ENCODE measurements at places on chromosomes 6 and 20.

- peak; percentile 43 for DNase-seq
These were observed 375.1 kb downstream of the ZFAND3 start for GRCh38 chr6:38194589-38194988.

DNA sequence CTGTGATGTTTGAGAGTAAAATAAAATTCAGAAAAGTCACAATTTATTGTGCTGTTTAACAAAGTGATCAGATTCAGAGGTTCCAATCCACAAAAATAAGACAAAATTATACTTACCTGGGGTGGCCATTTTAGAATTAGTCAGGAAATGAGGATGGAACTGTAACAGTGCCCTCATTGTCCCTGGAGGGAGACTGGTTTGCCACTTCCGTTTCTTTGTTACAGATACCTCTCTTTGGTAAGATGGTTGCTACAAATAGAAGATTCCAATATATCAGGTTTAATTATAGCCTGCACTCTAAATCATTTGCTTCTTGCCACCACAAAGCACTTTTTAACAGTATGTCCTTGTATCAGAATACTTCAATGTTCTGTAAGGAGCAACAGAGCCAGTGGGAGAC is 95.6 kb downstream of the CTNNBL1 start:
- DNase-seq = no peak

- DNase-seq = no peak
These were observed 172.4 kb downstream of the BCAS1 start for GRCh38 chr20:53897884-53898555.

DNA sequence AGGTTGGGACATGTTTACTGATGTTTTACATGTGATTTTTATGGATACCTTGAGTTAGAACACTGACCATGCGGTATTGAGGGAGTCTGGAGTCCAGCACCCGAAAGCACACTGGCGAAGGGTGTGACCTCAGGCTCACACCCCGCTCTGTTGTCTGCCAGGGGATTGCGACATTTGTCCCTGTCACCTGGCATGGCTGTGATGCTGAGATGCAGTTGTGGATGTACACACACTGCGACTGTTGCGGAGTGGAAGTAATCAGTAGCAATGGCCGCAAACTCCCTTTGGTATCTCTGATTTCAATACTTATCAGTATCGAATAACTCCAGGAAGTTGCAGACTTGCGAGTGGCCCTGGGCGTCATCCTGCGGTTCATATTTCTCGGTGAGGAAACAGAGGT is 43.2 kb downstream of the CDH4 start:
- no peak for DNase-seq

DNA sequence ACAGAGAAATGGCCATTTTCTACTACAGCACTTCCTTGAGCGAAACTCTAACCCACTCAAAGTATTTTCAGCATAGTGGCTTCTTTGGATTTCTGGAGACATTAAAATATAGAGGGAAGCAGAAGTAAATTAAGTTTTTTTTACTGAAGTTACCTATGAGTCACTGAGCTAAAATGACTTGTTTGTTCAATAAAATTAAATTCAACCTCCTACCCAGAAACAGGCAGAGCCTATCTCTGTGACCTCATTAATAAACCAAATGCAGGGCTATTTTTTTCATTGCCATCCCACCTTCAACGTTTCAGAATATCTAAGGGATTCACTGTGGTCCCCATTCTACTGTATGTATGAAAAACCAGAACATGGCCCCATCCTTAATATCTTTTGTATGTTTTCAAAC is 133.0 kb downstream of the MTFR2 start:
- DNase-seq = no peak

- no peak for DNase-seq
These were observed 57.9 kb downstream of the SNAI1 start for GRCh38 chr20:50040432-50041245.

DNA sequence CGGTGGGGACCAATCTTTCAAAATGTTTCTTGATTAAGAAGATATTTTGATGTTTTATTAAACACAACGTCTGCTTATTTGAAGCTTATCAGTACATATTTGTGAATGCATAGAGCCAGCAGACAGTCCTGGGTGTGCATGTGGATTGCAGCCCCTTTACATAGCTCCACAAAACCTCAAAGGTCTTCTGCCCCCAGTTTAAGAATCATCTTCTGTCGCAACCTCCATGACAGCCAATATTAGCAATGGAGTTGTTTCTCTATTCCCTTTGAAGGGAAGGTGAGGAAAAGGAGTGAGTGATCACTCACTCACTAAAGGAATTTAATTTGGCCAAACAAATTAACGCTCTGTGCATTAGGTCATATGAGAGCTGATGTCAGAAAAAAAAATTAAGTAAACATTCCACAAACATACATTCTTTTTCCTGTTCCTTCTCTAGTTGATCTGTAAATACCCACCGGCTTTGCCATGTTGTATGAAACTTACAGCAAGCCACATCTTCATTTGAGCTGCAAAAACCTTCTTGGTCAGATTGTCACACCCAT is 152.9 kb downstream of the SIM1 start:
- DNase-seq = no peak

GRCh38 chr6:159075506-159076228 is 30.9 kb upstream of the TAGAP start:
- no peak for DNase-seq

GRCh38 chr20:23441850-23442313 is 2.4 kb downstream of the CSTL1 start:
- DNase-seq = peak; percentile 88

GRCh38 chr6:1958257-1958656 is 287.1 kb downstream of the GMDS start:
- no peak for DNase-seq

DNA sequence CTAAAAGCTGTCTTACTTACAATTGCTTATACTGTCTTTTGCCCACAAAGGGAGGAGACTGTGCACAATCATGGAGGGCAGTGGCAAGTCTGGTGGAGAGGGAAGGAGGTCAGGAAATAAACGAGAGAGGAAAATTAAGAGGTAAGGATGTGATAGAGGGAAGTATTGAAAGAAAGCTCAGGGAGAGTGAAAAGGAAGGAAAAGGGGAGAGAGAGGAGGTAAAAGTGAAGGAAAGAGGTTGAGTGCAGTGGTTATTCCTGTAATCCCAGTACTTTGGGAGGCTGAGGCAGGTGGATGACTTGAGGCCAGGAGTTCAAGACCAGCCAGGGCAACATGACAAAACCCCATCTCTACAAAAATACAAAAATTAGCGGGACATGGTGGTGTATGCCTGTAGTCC is 82.7 kb upstream of the EPB41L1 start:
- no peak for DNase-seq

DNA sequence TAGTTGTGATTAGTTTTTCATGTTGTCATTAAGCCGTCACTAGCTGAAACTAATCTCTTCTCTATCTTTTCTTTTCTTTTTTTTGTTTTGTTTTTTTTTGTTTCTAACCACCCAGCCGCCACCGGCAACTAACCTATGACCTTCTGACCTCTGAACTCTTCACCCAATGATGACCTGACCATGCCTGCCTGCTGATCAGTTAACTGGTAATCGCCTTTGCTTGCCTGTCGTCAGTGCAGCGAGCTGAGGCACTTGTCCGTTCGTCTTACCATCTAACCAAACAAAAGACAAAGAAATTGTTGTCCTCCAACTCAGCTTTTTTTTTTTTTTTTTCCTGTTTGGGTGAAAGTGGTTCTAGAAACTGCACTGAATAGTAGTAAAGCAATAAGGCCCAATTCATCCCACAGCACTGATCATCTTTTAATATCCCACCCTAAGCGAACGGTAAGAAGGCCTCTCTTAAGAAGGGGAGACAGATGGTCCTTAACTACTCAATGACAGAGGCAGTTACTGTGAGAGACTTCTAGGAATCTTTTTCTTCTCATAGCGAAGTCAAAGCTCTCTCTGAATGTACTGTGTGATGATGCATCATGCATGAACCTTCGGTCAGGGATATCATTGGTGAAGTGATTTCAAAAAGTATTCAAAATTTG is 156.2 kb downstream of the QKI start:
- DNase-seq = no peak

DNA sequence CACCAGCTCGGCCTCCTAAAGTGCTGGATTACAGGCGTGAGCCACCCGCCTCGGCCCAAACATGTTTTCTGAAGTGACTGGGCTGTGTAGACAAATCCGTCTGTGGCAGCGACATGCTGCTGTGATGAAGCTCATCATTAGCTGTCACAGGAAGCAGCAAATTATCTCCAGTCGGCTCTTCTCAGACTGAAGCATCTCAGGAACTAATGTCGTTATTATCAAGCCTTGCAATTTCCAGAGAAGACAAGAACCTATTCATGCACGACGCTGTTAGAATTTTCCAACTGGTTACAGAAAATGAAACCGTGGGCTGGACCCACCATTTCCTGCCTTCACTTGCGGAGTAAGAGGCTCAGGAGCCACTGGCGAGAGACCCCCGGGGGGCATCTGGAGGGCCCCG is 17.1 kb upstream of the NTSR1 start:
- DNase-seq = no peak

GRCh38 chr6:141463237-141463977 is 669.3 kb upstream of the GJE1 start:
- no peak for DNase-seq

DNA sequence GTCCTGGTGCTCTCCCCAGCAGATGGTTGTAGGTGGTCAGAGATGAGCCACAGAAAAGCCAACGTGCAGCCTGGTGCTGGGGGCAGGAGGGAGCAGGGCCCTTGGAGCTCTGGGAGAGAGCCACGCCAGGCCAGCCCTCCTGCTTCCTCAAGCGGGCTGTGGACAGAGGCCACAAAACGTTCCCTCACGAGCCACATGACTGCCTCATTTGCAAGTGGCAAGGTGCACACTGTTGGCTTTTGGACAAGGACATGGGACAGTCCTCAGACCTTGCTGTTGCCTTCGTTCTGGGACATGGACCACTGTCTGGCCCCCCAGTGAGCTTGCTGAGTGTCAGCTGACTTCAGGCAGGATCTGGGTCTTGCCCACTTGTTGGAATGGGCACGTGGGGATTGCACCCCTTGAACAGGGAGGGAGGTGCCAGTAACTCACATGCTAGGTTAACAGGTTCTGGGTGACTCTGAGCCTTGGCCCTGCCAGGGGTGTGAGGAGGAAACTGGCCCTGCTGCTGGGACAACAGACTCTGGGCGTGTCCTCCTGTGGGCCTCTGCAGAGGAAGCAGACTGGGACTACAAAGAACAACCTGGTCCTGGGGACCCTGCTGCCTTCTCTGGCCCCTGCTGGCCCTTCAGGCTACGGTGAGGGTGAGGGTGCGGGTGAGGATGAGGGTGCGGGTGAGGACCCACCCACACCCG is 2.6 kb downstream of the SLCO4A1 start:
- DNase-seq = no peak

- no peak for DNase-seq
These were observed 49.2 kb downstream of the RGS17 start for GRCh38 chr6:153081914-153082313.

GRCh38 chr20:25319241-25320034 is 71.2 kb downstream of the ABHD12 start:
- DNase-seq = no peak

DNA sequence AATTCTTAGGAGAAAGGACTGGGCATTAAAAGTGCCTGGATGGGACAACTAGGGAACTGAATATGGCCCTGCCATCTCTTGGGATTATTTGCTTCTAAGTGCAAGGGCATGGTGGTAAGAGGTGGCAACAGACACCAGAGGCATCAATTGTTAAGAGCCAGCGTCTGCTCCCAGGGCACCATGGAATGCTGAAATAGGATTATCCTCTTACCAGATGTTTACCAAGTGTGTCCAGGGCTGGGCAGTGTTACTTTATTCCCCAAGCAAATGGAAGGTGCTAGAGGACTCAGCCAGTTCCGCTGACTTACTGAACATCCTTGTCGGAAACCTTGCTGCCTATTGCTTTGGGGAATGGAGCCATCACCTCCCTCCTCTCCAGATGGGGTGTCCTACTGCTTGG is 273.6 kb upstream of the SUPT3H start:
- no peak for DNase-seq

DNA sequence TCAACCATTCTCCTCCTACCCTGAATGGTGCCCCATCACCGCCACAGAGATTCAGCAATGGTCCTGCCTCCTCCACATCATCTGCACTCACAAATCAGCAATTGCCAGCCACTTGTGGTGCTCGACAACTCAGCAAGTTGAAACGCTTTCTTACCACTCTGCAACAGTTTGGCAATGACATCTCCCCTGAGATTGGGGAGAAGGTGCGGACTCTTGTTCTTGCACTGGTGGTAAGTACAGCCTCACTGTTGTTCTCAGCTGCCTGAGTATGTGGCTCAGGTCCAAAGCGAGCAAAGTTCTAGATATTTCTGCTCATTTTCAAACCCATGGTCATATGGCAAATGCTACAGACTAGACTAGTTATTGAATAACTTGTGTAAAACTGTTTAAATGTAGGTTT is 51.0 kb upstream of the C20orf144 start:
- DNase-seq = no peak

- no peak for DNase-seq
These were observed 9.9 kb downstream of the BPIFA2 start for GRCh38 chr20:33177866-33178265.

DNA sequence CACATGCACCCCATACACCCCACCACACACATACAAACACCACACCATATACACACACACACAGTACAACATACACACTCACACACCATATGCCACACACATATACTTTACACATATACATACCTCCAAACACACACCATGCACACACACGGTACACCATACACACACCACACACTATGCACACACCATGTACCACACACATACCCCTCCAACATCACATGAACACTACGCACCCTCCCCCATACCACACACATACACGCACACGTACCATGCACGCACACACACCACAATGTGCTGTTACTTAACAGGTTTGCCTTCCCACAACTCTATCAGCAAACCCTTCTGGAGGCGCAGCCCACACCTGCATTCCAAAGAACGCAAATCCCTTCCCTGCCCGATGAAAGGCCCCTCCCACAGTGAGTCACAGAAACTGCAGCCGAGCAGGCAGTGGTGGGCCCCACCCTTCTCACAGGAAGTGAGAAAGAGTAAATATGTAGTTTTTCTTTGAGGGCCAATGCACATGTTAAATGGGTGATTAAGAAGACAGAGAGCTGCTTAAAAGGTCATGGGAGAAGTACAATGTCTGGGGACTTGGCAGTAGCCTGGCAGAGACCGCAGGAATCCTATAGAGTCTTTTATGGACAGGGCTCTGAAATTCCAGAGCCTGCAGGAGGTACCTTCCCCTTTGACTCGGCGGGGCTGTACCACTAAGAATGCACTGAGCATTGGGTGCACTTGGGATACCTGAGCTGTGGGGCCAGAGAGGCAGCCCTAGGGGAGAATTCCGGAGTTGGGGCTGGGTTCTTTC is 34.1 kb upstream of the EZR start:
- DNase-seq = peak; percentile 84
